ENCODE measurements at places on chromosomes 7 and 10.

DNA sequence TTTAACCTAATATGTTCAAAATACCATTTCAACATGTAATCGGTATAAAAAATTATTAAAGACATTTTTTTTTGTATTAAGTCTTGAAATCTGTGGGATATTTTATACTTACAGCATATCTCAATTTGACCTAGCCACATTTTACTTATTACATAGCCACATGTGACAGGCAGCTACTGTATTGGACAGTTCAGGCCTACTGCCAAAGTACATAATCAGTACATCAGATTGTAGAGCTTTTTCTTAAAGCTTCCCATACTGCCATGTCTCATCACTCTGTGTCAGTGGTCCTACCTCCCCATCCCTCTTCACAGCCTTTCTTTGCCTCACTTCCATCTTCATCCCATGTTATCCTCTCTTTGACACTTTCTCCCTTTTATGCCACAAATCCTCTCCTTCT lies 43.0 kb downstream of the LOXL4 start:
- no peak for DNase-seq

DNA sequence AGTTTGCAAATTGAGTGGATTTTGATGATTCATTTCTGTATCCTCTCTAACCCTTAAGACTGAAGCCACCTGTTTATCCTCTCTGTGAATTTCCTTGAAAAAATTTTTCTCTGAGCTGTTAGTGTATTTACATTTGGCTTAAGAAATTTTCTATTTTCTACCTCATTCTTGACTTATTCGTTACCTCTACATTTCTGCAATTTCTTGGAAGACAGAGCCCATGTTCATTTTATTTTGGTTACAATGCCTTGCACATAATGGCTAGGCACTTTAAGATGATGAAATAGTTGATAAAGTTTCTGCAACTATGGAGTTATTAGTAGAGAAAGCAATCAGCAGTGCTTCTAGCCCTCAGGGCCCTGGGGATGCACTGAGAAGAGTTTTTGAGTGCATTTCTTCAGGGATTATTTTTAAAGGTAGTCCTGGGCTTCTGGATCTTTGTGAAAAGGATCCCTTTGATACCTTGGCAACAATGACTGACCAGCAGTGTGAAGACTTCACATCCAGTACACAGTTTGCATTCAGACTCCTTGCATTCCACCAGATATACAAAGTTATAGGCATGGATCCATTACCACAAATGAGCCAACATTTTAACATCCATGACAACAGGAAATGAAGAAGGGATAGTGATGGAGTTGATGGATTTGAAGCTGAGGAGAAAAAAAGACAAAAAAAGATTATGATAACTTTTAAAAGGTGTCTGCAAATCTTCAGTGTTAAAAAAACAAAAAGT lies 68.2 kb downstream of the CH25H start:
- no peak for DNase-seq

DNA sequence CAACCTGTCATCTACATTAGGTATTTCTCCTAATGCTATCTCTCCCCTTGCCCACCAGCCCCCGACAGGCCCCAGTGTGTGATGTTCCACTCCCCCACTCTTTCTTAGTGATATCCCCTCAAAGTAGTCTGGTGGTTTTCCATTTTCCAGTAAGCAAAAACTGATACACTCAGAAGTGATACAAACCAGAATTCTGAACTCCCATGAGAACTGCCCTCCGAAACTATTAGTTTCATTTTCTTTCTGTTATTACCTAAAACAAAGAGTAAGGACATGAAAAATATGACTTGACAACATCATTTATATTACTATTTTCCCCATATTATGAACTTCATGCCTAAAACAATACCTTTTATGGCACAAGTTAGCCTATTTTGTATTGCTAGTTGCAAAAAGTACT lies 175.0 kb downstream of the OTUD1 start:
- DNase-seq, result no peak

DNA sequence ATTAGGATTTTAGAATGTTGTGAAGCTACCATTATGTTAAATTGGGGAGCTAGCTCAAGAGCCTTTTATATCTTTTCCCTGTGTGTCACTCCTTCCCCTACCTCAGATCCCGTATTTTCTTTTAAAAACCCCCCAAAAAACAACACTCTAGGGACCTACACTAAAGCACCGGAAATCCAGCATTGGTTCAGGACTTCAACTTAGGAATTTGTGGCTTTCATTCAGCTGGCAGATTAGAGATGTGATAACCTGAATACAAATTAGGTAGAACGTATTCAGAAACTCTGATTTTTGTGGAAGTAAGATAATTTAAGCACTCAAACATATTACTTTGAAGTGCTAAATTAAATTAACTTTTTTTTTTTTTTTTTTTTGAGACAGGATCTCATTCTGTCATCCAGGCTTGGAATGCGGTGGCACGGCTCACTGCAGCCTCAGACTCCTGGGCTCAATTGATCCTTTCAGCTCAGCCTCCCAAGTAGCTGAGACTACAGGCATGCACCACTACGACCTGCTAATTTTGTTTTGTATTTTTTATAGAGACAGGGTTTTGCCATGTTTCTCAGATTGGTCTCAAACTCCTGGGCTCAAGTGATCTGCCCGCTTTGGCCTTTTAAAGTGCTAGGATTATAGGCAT lies 6.8 kb downstream of the TBC1D12 start:
- no peak for DNase-seq

- DNase-seq, result no peak
Measured at GRCh38 chr7:72345208-72345727, 66.9 kb downstream of the CALN1 start.

GRCh38 chr10:78865538-78865875 lies 203.3 kb upstream of the ZMIZ1 start:
- no peak for DNase-seq

DNA sequence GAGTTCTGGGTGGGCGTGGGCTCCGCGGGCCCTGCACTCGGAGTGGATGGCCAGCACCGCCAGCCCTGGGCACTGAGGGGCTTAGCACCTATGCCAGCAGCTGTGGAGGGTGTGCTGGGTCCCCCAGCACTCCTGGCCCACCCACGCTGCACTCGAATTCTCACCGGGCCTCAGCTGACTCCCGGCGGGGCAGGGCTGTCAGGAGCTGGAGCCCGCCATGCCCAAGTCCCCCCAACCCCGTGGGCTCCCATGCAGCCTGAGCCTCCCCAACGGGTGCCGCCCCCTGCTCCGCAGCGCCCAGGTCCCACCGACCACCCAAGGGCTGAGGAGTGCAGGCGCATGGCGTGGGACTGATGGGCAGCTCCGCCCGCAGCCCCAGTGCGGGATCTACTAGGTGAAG lies 93.1 kb downstream of the SLC25A13 start:
- no peak for DNase-seq

DNA sequence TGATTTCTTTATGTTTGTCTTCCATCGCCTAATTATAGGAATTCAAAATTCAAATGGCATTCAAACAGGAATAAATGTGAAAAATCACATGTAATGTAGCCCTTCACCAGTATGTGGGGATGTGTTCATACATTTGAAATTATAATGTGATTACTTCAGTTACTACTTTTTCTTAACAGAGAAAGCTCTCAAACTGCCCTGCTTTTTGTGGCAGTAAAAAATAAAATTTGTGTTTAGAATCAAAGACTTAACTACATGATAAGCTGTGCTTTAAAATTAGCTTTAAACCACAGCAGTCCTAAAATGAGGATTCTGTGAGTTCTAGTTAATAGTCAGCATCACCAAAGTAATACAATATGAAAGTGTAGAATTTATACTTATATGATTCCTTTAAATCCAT lies 7.8 kb upstream of the HERC4 start:
- no peak for DNase-seq

GRCh38 chr7:140645166-140645900 lies 4.7 kb upstream of the DENND2A start:
- DNase-seq, result no peak

DNA sequence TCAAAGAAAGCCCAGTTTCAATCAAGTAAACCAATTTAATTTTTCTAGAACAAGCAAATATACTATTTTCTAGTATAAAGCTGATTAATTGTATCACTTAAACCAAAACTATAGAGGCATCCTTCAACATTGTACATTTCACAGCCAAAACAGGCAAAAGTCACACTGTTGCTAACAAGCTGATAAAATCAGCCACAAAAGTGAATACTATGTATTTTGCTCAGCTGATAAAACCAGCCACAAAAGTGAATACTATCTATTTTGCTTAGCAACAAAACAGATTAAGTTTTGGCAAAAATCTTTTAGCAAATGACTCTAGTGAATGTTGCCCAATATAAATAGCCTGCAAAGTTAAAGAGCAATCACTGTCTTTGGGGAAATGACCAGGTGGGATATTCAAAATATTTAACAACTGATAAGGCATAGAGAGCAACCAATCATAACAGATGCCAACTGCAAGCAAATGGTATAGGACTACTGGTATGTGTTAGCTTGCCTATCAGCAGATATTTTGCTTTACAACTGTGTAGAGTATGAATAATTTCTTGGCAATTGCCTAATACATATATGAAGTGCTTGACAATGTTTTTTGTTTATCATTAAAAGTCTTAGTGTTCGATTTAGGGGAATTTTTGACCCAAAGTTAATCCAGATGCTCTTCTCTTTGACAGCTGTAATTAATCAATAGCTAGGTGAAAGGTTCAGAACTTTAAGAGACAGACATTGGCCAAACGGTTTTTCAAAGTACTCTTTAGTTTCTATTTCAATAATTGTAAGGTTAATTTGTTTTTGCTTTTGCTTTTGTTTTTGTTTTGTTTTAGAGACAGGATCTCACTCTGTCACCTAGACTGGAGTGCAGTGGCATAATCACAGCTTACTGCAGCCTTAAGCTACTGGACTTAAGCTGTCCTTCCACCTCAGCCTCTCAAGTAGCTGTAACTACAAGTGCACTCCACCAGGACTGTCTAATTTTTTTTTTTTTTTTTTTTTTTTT lies 44.4 kb upstream of the SP4 start:
- no peak for DNase-seq

DNA sequence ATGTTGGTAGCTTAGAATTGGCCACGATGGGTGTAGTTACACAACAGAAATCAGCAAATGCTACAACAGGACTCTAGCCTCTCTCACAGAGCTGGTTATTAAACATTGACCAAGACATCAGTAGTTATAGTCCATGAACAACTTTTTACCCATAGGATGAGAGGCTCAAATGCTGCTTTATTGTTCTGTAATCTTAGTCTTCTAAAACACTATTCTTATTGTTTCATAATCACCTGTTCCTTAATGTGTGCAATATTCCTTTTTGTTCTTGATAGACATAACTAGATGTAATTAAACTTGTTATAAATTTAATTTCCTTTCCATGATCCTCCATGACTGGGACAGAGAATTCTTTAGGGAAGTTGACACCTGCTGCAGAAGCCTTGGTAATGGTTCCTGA lies 356.9 kb downstream of the EXOC4 start:
- no peak for DNase-seq

DNA sequence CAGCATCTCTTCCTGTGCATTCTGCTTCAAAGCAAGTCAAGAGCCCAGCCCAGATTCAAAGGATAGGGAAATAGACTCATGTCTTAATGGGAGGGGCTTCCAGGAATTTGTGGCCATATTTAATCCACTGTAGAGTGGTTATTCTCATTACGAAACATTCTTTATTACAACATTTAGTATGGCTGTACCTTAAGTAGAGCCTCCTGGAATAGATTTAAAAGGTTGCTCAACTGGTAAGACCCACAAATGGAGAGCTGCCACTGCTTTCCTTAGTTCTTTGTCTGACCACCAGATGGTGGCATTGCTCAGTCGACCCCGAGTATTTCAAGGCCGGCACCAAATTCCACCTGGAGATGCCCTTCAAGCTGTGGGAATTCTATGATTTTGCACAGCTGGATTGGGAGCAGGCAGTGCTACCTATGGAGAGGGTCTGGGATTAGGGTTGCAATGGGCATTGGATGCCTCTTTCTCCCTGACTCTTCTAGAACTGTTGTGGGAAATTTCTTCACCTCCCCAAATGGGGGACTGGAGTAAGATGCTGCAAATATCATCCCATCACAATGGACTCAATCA lies 102.2 kb downstream of the RBM20 start:
- DNase-seq, result peak; percentile 72

DNA sequence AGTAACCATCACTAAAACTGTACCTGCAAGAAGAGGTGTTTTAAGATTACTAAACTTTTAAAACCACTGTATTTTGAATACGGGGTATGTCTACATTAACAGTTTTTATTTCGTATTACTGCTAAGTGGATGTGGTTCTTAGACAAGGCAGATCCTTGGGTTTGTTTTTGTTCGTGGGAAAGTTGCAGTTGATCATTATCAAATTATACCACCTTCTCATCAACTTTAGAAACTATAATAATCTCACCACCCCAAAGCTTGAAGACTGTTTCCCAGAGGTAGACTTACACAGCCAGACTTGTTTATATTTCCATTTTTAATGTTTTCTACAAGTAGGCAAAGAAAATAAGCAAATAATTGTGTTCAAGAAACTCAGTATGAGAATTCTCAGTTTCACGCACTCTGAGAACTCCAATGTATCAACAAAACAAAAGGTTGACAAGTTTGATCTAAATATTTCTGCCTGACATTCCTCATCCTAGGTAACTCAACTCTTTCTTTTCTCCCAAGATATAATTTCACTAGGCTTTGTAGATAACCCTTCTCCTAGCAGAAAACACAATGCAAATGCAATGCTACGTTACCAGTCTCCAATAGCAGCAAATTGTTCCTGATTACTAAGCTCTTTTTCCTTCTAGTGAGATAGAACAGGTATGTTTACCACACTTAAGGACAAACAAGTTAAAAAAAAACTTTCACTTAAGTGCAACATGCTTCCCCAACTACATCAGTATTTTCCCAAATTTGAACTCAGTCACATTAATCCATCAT lies 36.0 kb downstream of the IGF2BP3 start:
- DNase-seq, result no peak

GRCh38 chr10:118669020-118669791 lies 73.8 kb upstream of the PRLHR start:
- DNase-seq, result no peak

- no peak for DNase-seq
Measured at GRCh38 chr7:117195361-117196029, 127.4 kb downstream of the WNT2 start.

DNA sequence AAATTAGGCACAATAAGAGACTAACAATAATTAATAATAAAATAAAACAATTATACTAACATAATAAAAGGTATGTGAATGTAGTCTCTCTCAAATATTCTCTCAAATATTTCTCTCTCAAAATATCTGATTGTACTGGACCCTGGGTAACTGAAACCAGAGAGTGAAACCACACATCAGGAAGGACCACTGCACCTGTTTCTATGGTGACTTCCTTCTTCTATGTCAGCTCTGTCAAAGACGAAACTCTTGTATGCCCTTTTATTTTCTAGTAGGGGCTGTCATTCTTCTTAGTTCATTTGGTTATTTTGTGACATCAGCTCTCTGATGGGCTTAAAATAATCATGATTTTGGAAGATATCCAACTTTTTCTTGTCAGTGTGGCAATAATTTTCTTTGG lies 428.0 kb upstream of the TPK1 start:
- no peak for DNase-seq

- no peak for DNase-seq
Measured at GRCh38 chr7:26685606-26686005, 178.8 kb downstream of the SKAP2 start.

GRCh38 chr7:70881167-70881847 lies 250.6 kb upstream of the GALNT17 start:
- DNase-seq, result no peak

Data from Panc1 (cell line).